Activated naive CD4-positive, alpha-beta T cell treated with anti-CD3 and anti-CD28 coated beads for 36 hours (primary cell): ENCODE measurements at places on chromosomes 13 and 19.

DNA sequence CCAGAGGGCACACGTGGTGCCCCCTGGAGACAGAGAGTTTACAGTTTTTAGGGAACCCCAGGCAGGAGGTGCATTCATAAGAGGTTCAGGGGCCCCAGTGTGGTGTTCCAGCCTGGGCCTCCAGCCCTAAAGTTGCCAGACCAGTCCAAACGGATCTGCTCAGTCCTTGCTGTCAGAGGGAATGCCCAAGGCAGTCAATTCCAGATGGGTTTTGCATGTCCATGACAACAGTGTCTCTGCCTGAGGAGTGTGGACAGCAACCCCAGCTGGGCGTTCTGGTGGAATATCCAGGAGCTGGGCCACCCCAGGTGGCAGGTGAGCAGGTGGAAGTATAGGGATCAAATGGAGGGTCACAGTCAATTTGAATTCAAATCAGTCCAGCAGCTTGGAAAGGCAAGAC is 25.3 kb downstream of the FBXO27 start:
- no peak for DNase-seq
- H3K4me3 ChIP-seq: no peak overlapping the region
- no peaks in the 10 kb centered on the region for H3K4me1 ChIP-seq
- H3K36me3 ChIP-seq: no peaks in the 10 kb centered on the region
- peaks cover 3% of the 10 kb centered on the region for H3K27me3 ChIP-seq

GRCh38 chr13:84237143-84237542 is 354.9 kb upstream of the SLITRK1 start:
- H3K4me1 ChIP-seq: no peaks in the 10 kb centered on the region
- no peak overlapping the region for H3K4me3 ChIP-seq
- no peaks in the 10 kb centered on the region for H3K27me3 ChIP-seq
- H3K36me3 ChIP-seq: no peaks in the 10 kb centered on the region
- DNase-seq: no peak
- no peak overlapping the region for H3K27ac ChIP-seq

GRCh38 chr19:18940769-18941627 is at the start of gene HOMER3:
Gene HOMER3, minus strand, starts transcription at chr19:18941217. Its CDS starts 2,235 bp downstream, at chr19:18938982.
- peaks cover 9% of the 10 kb centered on the region for H3K4me1 ChIP-seq
- H3K4me3 ChIP-seq: peak within 1 kb of the TSS; percentile 40
- H3K27ac ChIP-seq: no peak within 1 kb of the TSS
- peak; percentile 82 for DNase-seq
- peaks cover 26% of the 10 kb centered on the region for H3K27me3 ChIP-seq
- H3K36me3 ChIP-seq: no peaks in the 10 kb centered on the region

DNA sequence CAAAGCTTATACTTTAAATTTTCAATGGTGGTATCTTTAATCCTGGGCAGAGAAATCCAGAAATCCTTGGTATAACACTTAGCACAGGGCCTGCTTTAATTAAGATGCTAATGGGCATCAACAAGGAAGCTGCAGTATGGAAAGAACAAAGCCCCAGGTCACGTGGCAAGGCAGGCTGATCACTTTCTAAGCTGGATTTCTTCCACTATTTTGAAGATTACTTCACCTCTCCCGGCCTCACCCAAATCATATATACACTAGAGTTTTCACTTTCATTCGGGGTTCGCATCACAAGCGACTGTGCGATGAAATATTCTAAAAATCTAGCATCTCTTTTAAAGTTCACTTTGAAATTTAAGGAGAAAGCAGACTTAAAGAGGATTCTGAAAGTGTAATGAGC is 71.8 kb downstream of the STARD13 start:
- peaks cover 9% of the 10 kb centered on the region for H3K27me3 ChIP-seq
- H3K27ac ChIP-seq: no peak overlapping the region
- no peaks in the 10 kb centered on the region for H3K4me1 ChIP-seq

DNA sequence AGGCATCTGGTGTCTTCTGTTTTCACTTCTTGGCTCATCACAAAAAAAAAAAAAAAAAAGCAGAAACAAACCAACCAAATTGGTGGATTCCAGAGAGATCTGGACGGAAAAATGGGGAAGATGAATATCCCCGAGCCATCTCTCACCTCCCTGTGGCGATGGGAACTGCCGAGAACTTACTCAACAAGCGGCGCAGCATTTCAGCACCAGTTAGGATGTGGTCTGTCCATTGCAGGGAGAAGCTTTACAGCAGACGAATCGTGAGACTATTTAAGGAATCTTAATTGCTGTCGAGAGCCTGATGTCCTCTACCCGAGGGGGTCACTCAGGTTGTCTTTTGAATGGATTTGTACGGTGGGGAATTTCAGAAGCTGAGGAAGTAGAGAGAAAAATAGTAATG is 17.3 kb upstream of the KDM4B start:
- no peak for DNase-seq
- H3K27me3 ChIP-seq: no peaks in the 10 kb centered on the region
- no peak overlapping the region for H3K4me3 ChIP-seq

DNA sequence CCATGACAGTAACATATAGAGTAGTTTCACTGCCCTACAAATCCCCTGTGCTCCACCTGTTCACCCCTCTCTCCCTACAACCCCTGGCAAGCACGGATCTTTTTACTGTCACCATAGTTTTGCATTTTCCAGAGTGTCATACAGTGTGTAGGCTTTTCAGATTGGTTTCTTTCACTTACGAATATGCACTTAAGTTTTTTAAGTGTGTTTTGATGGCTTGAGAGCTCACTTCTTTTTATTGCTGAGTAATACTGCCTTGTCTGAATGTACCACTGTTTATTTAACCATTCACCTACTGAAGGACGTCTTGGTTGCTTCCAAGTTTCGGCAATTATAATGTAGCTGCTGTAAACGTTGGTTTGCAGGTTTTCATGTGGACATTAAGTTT is 175.1 kb downstream of the ITGBL1 start:
- DNase-seq: no peak
- H3K4me3 ChIP-seq: peak overlapping the region; percentile 3
- no peaks in the 10 kb centered on the region for H3K36me3 ChIP-seq

DNA sequence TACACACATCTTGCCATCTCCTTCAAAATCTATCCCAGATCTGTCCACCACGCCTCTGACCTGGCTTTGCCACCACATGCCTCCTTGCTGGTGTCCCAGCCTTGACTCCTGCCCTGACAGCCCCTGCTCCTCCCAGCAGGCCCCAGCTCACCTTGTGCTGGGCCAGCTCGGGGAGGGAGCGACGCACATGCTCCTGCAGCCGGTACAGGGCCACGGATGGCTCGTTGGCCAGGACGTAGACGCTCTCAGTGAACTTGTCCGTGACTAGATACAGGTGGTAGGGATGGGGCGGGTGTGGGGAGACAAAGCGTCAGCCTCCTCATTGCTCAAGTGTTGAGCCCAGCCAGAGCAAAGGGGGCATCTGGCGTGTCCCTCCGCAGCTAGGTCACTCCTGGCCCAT is 5.2 kb downstream of the BORCS8 start:
- peaks cover 38% of the 10 kb centered on the region for H3K4me1 ChIP-seq
- H3K27me3 ChIP-seq: no peaks in the 10 kb centered on the region
- H3K4me3 ChIP-seq: no peak overlapping the region
- peak overlapping the region; percentile 18 for H3K27ac ChIP-seq

DNA sequence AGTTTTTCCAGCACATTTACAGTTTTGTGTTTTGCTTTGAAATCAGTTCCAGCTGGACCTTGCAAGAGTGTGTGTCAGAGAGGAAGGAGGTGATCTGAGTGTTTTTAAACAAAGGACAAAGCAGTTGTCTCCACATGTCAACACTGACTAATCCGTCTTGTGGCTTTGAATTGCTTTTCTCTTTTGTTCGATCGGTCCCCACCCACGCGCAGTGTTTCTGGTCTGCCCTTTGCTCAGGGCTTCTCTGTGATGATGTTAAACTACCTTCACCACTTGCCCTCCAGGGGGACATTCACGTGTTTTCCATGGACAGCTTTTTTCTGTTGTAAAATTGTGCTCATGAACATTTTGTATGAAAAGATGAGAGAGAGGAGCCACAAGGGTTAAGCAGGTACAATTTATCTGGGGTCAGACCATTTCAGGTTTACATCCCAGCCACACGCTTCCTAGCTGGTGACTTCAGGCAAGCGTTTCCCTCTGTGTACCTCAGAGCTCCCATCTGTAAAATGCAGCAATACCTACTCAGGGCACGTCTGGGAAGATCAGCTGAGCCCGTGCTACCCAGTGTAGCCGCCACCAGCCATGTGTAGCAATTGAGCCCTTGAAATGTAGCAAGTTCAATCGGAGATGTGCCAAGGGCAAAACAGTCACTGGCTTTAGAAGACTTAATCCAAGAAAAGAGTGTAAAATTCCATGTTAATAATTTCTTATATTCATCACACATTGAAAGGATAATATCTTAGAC is 13.5 kb upstream of the PLA2G4C start:
- H3K27ac ChIP-seq: no peak overlapping the region
- peak; percentile 34 for DNase-seq
- H3K4me3 ChIP-seq: no peak overlapping the region

- peak; percentile 84 for DNase-seq
- H3K27me3 ChIP-seq: no peaks in the 10 kb centered on the region
- peaks cover 10% of the 10 kb centered on the region for H3K4me1 ChIP-seq
- H3K4me3 ChIP-seq: no peak overlapping the region
These were observed 607.6 kb downstream of the FGF9 start for GRCh38 chr13:22278336-22278929.

GRCh38 chr13:34156841-34157365 is 339.0 kb downstream of the RFC3 start:
- H3K4me3 ChIP-seq: no peak overlapping the region
- H3K36me3 ChIP-seq: no peaks in the 10 kb centered on the region
- peak; percentile 68 for DNase-seq

DNA sequence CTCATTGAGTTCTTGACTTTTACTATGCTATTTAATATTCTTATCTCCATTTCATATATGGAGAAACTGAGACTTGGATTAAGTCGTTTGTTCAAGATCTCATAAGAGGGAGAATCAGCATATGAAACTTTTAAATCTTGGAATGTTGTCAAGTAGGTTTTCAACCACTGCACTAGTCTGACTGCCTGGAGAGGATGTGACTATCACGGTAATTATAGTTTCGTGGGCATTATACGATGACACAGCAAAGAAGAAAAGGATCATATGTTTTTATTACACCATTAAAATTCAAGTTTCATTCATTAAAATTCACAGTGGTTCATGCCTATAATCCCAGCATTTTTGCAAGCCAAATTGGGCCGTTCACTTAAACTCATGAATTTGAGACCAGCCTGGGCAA is 555.2 kb downstream of the SLITRK1 start:
- no peak overlapping the region for H3K4me3 ChIP-seq
- no peaks in the 10 kb centered on the region for H3K36me3 ChIP-seq
- H3K27ac ChIP-seq: no peak overlapping the region

DNA sequence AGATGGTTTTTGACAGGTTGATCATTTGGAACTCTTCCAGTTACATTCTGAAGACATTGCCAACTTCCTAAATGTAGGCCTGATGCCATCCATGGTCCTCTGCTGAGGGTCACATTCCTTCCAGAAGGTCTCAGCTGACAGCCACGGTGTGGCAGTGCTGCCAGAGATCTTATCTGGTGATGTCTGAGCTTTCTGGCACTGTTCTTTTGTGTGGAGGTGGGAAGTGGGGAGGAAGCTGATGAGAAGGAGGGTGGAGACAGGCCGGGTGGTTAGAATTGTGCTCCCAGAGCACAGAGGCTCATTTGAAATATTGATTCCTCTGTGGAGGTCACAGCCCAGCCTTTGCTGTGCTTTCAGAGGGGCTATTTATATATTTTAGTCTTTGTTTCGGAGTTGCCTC is 16.1 kb upstream of the MTIF3 start:
- H3K4me1 ChIP-seq: peaks cover 2% of the 10 kb centered on the region
- H3K27ac ChIP-seq: no peak overlapping the region
- no peak overlapping the region for H3K4me3 ChIP-seq

GRCh38 chr13:67771106-67771505 is 541.0 kb upstream of the PCDH9 start:
- no peak overlapping the region for H3K27ac ChIP-seq
- H3K4me3 ChIP-seq: no peak overlapping the region
- no peak for DNase-seq
- no peaks in the 10 kb centered on the region for H3K4me1 ChIP-seq
- no peaks in the 10 kb centered on the region for H3K27me3 ChIP-seq

DNA sequence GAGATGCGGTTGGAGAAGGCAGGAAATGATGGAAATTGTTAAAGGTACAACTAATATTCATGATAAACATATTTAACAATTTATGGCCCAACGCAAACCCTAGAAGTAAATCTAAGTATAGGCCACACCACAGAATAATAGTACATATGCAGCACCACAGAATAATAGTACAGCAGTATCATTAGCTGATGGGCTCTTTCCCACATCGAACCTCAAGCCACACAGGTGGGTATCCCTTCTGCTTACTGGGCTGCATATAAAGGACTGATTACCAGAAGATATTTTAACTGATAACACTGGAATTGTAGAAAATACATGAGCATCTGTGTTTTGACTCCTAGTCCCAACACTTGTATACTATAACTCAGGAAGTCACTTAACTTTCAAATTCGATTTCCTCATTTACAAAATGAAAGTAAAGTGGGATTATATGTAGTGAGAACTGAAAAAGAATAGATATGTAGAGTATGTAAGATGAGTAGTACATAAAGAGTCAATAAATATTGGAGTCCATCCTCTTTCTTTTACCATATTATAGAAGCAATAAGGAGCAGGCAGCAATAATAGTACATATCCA is 91.5 kb downstream of the TSC22D1 start:
- peaks cover 9% of the 10 kb centered on the region for H3K4me1 ChIP-seq
- H3K27ac ChIP-seq: no peak overlapping the region
- peak overlapping the region; percentile 50 for H3K4me3 ChIP-seq
- H3K36me3 ChIP-seq: no peaks in the 10 kb centered on the region
- H3K27me3 ChIP-seq: no peaks in the 10 kb centered on the region

GRCh38 chr19:46216612-46217011 is 12.9 kb upstream of the IGFL1 start:
- H3K4me3 ChIP-seq: no peak overlapping the region
- H3K27me3 ChIP-seq: peaks cover 22% of the 10 kb centered on the region
- H3K36me3 ChIP-seq: no peaks in the 10 kb centered on the region
- no peak overlapping the region for H3K27ac ChIP-seq
- no peaks in the 10 kb centered on the region for H3K4me1 ChIP-seq

GRCh38 chr19:32669310-32669709 is 5.7 kb downstream of the ANKRD27 start:
- no peak overlapping the region for H3K4me3 ChIP-seq
- H3K27me3 ChIP-seq: no peaks in the 10 kb centered on the region
- no peak overlapping the region for H3K27ac ChIP-seq
- H3K36me3 ChIP-seq: peaks cover 3% of the 10 kb centered on the region

DNA sequence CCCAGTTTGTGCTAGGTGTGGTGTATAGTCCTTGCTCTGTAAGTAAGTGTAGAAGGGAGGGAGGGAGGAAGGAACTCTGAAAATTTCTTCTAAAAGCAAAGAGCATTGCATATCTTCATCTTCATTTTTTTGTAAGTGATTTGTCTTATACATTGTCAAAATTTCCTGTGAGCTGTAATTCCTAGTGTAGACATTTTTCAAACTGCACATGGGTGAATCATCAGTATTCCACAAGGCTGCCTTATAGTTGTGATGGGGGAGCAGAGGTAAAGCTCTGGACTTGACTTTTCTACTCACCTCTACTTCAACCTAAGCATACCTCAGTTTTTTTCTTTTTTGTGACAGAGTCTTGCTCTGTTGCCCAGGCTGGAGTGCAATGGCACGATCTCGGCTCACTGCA is 86.9 kb downstream of the CDK8 start:
- H3K27ac ChIP-seq: no peak overlapping the region
- no peaks in the 10 kb centered on the region for H3K27me3 ChIP-seq
- H3K4me3 ChIP-seq: no peak overlapping the region
- H3K4me1 ChIP-seq: no peaks in the 10 kb centered on the region
- no peak for DNase-seq
